ENCODE measurements at places on chromosomes 12 and 14.

DNA sequence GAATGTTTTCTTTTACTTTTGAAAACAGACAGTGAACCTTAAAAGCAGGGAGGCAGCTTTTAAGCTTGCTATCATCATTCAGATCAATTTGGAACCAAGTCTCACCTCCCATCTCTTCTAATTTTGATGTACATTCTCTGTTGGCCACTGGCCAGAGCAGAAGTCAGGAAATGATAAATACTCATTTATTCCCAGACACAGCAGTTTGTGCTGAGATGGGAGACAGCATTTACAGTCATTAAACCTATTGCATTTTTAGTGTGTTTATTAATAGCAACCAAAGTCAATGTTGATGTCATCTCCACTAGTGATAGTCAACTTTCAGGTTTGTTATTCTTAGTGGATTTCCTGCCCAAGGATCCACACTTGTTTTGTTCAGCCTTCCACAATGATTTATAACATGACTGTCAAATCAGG lies 320.0 kb upstream of the ATP2B1 start:
- DNase-seq = no peak

DNA sequence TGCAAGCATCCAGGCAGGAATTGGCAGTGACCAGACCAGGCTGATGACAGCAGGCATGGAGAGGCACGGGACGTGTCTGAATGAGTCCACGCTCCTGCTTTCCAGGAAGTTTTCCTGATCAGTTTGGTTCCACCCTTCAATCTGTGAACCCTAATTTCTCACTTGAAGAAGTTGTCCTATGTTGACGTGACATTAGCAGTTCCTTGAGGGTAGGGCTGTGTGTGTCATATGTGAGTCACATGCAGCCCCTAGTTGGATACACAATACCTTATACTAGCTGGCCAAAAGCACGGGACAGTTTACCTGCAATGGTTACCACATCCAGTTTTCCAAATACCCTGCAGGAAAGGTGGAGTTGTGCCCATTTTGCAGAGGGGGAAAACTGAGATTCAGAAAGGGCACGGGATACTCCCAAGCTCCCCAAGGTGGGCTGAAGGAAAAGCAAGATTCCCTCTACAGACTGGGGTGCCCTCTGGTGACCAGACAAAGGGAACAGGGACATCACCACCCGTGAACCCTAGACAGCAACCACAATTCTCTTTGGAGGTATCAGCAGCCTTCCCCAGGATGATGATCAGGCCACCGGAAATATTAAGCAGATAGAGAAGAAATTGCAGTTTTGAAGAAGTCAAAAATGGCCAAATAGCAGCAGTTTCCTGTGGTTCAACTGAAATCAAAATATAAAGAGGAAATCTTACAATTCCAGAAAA lies 194.5 kb downstream of the PHETA1 start:
- DNase-seq = no peak

DNA sequence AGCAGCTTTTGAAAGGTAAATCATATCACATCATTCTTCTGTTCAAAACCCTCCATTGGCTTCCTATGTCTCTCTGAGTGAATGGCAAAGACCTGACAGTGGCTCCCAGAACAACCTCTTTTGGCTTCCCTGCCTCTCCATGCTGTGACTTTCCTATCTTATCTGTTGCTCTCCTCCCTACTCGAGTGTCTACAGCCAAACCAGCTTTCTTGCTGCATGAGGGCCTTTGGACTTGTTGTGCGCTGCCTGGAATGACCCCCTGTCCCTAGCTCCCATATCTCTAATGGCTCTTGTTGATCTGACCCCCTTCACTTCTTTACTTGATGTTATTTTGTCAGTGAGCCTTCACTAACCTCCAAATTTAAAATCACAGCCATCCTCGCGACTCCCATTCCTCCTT lies 2.5 kb downstream of the SYNE2 start:
- DNase-seq = no peak

DNA sequence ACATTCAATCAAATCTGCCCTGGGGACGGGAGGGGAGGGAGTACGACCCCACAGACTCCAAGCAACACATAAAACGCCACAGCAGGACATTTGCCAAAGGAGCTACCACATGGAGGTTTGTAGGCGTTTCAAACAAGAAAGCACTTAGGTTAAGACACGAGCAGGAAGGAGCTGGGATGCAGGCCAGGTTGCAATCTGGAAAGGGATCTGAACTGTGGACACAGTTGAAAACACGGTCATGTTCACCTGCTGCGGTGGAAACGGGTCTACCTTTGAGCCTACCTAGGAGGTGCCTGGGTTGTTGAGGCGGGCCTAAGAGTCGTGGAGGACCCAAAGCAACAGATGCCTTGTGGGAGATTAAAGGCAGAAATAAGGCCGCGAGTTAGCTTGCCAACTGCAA lies 18.4 kb downstream of the PRKAB1 start:
- DNase-seq = no peak

- DNase-seq = no peak
Measured at GRCh38 chr12:89494411-89495231, 30.0 kb downstream of the GALNT4 start.

GRCh38 chr14:63470962-63471793 lies 72.0 kb downstream of the PPP2R5E start:
- no peak for DNase-seq

DNA sequence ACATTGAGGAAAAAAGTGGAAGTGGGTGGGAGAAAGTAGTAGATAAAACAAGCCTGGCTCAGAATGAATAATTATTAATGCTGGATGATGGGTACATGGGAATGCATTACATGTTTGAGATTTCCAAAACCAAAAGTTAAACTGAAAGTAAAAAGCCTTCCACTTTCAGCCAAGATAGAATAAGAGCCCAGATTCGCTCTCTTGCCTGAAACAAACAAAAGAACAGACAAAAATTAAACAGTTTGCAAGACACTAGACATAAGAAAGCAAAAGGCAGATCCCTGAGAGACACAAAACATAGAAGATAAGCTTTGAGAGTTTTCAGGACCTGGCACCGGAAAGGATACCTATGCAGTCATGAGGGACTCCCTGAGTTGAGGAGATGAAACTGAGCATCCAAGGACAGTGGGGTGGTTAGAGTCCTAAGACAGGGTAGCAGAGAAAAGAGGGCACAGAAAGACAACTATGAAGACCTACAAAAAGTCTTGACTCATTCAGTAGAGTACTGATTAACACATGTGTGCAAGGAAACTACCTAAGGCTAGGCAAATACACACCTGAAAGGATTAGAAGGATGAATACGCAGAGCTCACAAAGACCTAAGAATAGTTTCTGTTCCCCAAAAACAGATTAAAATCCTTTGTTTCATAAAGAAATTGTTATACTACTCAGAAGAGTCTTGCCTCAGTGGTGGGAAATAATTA lies 54.1 kb downstream of the CEP83 start:
- no peak for DNase-seq

DNA sequence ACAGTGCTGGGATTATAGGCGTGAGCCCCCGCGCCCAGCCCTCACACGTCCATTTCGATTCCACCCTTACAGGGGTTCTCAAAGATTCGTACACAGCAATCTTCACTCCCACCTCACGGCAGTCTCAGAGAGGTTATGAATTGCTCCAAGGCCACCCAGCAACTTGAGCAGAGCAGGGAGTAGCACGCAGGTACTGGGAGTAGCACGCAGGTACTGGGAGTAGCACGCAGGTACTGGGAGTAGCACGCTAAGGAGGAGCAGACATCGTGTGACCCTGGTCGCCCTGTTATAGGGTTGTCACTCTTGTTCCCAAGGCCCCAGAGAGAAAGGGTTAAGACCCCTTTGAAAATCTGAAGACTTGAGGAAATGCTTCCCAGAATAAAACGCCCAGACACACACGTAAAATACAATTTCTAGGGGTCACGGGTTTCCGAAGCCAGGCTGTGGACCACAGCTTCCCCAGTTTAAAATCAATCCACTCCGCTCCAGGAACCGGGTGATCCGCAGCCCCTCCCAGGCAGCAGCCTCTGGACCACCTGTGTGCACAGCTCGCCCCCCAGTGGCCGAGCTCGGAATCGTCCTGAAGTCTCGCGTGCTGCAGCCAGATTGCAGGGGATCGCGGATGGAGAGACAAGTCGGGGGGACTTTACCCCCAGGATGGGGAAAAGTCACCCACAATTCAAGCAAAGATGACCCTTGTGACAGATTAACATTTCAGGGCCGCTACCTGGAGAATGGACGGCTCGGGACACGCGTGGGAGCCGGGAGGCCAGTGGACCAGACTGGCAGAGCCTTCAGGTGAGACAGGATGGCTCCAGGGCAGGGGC lies 92.0 kb downstream of the SCARB1 start:
- DNase-seq = peak; percentile 67

GRCh38 chr14:77186911-77187648 lies 5.5 kb downstream of the TMEM63C start:
- no peak for DNase-seq

DNA sequence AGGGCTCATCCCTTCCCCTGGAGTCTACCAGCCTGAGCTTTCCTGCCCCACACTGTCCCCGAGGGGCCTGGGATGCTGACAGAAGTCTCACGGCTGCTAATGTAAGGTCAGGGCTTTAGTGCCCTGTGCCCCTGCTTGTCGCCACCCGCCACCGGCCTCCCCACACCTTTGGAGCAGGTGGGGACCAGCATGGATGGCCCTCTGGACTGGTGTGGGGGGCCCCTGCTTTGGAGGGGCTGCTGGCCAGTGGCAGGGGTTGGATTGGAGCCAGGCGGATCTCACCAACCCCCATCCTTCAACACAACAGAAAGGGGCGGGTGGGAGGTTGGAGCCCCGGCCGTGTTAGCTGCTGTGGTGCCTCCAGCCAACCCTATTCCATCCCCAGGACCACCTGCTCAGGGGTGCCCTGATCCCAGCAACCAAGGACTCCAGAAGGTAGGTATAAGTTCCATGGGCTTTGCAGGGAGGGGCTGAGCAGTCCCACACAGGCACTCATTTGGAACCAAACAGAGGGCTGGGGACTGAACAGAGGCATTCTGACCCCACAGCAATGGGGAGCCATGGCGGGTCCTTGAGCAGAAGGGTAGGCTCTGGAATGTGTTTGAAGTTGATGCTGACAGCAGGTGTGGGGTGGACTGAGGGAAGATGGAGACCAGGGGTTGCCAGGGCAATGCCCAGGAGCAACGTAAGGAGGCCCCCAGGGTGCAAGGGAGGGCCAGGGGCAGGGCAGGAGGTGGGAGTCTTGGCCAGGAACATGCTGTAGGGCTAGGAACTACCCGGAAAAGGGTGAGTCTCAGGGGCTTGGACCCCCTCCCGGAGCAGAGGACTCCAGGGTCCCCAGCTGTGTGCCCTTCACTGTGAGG lies 145.1 kb upstream of the C14orf180 start:
- DNase-seq = no peak

GRCh38 chr14:88256997-88257950 lies 65.8 kb downstream of the KCNK10 start:
- DNase-seq = no peak

DNA sequence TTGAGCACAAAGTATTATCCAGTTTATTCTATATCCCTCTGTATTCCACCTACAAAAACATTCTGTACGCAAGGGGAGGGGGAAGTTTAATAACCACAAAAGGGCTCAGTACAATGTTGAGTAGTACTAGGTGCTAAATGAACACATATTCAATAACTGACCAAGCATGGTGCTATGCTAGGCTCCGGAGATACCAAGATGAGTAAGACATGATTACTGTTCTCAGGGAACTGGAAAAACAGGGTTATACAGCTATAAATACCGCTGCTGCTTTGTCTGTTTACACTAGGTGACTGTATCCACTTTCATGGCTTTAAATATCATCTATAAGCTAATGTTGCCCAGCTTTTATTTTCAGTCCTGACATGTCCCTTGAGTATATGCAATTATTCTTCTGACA lies 135.8 kb downstream of the INSM2 start:
- DNase-seq = no peak

DNA sequence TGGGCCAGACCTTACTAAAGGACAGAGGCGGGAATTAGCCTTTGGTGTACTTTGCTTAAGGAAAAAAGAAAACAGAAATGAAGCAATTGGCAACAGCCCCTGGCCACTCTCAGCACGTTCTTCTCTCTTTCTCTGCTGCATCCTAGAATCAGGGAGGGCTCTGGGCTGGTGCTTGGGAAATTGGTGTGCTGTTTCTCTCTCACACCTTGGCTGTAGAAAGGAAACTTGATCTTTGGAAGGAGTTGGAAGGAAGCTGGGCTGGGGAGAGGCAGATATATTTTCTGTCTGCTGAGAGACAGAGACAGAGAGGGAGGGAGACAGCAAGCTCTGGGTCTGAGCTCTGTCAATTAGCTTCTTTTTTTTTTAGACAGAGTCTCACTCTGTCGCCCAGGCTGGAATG lies 27.4 kb downstream of the NOS1 start:
- no peak for DNase-seq

GRCh38 chr12:71551529-71551928 lies 111.9 kb downstream of the LGR5 start:
- DNase-seq = no peak

DNA sequence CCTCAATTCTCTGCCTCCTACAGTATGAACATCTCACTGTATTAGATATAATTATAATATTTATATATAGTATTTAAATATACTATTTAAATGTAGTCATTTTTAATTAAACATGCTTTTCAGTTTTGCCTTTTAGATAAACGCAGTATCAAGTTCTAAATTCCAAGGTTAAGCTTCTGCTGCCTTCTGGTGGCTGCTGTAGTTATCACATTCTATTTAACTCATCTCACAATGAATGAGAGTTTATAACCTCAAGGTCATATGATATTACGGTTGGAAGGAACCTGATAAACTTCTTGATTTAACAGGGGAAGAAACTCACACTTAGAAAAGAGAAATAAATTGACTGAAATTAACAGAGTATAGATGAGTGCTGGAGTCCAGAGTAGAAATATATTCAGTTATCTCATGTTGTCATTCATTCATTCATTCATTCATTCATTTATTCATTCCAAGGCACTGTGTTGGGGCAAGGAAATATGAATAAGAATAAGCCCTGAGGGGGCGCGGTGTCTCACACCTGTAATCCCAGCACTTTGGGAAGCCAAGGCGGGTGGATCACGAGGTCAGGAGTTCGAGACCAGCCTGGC lies 31.9 kb downstream of the GUCY2C start:
- no peak for DNase-seq

- no peak for DNase-seq
Measured at GRCh38 chr12:77521508-77522115, 309.1 kb upstream of the NAV3 start.

DNA sequence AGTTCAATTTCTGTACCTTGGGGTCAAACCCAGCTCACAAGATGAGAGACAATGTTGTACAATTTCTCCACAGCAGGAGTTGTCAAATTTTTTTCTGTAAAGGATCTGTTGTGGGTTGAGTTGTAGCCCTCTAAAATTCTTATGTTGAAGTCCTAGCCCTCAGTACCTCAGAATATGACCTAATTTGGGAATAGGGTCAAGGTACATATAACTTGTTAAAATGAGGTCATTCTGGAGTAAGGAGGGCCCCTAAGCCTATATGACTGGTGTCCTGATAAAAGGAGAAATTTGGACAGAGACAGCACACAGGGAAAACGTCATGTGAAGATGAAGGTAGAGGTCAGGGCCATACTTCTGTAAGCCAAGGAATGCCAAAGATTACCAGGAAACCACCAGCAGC lies 264.9 kb downstream of the TTC8 start:
- no peak for DNase-seq

GRCh38 chr12:62792236-62792870 lies 142.6 kb downstream of the PPM1H start:
- no peak for DNase-seq

GRCh38 chr12:52531566-52532300 lies 11.5 kb upstream of the KRT5 start:
- DNase-seq = no peak

GRCh38 chr12:9049520-9050133 lies 60.3 kb downstream of the KLRG1 start:
- peak; percentile 20 for DNase-seq
